ENCODE measurements at places on chromosomes 4 and X. TPM values are rescaled to one million over a fixed set of nuclear protein-coding genes. Genes with fewer than 3 reads are reported as not detected.

The CXCL1 gene
- total RNA-seq = 0.42 TPM

The LPAR4 gene
- 20.5 TPM for total RNA-seq

The DCLK2 gene
- total RNA-seq = 22.2 TPM

The HNRNPH2 gene
- total RNA-seq = 60.4 TPM

The PPBP gene
- 6.5 TPM for total RNA-seq

The ZAR1 gene
- not detected for total RNA-seq

The SLIT2 gene
- total RNA-seq = 125 TPM

The RBM46 gene
- total RNA-seq = not detected

The SRPK3 gene
- 4.3 TPM for total RNA-seq

The TLR1 gene
- total RNA-seq = 17.2 TPM

The TACR3 gene
- total RNA-seq = 7.3 TPM

The RTL3 gene
- total RNA-seq = 0.95 TPM

The LUZP4 gene
- not detected for total RNA-seq

The GIMD1 gene
- not detected for total RNA-seq

The CPZ gene
- 86.5 TPM for total RNA-seq

The ARHGAP36 gene
- total RNA-seq = 1.0 TPM

The XKRX gene
- total RNA-seq = 0.63 TPM

GRCh38 chr4:141473026-141473540 is 163.3 kb upstream of the IL15 start:
- no peak for DNase-seq

GRCh38 chr4:179755322-179755721 is 2313.1 kb upstream of the AGA start:
- no peak for DNase-seq

- DNase-seq = no peak
These were observed 1.5 kb downstream of the SASH3 start for GRCh38 chrX:129781134-129781672.

DNA sequence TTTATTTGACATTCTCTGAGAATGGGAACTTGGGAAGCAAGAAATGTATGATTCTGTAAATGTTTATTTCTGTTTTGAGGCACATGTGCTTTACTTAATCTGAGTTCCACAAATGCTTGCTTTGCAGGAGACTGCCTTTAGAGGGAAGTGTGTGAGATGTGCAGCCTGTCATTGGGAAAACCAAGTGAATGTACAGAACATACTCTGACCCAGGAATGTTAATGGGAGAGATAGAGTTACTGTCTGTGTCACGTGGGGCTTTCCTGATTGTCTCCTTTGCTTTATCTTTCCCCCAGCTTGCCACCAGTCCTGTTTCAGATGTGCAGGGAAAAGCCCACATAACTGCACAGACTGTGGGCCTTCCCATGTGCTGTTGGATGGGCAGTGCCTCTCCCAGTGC is 218.6 kb upstream of the ANXA3 start:
- DNase-seq = no peak

GRCh38 chr4:6465955-6466354 is 6.5 kb downstream of the PPP2R2C start:
- DNase-seq = no peak

GRCh38 chrX:130170752-130171445 is 863 bp upstream of the RAB33A start:
- no peak for DNase-seq

GRCh38 chrX:71224098-71224708 is 1.2 kb downstream of the GJB1 start:
- no peak for DNase-seq

DNA sequence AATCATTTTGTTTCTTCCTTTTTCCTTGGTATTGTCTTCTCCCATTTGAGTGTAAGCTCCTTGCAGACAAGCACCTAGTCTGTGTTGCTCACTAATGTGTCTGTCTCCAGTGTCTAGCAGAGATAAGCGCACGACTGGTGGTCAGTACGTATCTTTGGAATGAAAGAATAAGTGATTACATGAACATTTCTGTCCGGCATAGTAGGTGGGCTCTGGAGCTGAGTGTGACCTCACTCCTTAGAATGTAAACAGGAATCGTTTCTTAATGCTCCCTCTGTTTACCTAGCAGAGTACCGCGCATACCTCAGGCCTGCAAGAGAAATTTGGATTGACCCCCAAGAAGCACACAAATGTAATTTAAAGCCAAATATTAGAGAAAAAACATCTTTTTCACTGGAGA is 235.4 kb downstream of the MAML3 start:
- DNase-seq = no peak

DNA sequence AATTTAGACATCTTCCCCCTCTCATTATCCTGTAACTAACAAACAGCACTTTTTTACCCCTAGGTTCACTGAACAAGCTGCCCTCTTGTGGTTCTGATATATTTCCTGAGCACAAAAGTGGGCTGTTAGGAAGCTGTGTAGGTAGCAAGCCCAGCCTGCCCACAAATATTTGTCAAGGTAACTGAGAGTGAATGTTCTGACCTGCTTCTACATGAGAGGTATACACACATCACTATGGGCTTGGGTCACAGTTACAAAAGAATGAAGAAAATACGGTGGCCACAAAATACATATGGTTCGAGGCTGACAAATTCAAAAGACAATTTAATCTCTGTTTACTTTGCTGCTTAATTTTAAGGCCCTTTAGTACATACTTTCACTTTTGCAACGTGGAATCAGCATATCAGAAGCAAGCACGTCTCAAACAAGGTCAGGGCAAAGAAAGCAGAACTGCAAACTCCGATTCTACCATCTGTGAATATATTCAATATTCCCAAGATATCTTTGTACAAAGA is 78.7 kb downstream of the RBM47 start:
- peak; percentile 35 for DNase-seq

DNA sequence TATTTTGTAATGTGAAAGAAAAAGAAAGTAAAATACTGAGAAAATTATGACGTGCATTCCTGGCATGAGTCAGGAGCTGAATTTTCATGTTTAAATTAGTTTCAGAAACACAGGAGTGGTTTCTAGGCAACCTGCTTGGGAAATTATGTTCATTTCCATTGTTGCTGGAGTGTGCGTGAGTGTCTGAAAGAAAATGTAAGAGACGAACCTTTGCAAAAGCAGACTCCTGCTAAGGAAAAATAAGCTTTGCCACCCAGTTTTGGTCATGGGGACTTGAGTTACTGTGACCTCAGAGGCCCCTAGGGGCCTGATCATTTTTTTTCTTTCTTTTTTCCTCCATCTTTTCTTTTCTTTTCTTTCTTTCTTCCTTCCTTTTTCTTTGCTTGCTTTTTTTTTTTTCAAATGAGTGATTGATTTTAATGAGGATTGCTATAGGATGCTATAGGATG is 18.8 kb upstream of the CHRNA9 start:
- DNase-seq = peak; percentile 64

- DNase-seq = no peak
These were observed 6.6 kb downstream of the MGST2 start for GRCh38 chr4:139672215-139672614.

DNA sequence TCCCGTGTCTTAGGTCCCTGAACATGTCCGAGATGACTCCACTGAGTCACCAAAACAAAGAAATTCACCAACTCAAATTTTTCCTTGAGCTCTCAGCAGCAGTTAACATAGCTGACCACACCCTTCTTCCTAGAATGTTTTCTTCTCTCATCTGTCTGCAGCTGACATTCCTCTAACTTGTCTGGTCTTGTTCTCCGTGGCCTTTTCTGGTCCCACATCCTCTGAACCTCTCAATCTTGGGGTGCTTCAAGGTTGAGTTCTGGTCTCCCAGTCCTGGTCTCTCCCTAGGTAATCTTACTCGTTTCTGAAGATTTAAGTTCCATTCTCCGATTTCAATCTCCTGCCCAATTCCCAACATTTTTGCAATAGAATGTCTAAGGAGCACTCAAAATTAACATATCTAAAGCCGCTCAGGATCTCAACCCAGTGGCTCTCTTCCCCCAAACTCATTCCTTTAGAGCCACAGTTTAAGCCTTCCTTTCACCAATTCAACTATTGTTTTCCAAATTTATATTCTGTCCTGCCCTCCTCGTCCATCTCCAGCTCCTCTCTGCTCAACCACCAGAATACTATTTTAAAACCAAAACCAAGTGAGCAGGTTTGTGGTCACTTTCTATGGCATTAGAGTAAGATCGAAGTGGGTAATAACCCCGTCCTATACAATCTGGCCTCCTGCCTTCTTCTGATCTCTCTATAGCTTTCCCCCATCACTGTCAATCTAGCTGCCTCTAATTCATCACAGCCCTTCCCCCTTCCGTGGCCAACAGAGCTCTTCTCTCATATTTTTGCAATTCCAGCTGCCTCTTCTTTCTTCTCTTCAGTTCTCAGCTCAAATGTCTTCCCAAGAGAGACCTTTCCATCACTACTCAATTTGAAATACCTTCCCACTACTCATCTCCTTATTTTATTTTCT is 1.2 kb downstream of the TRIML2 start:
- no peak for DNase-seq

- no peak for DNase-seq
These were observed 49.1 kb upstream of the DYNLT3 start for GRCh38 chrX:37896511-37896890.

DNA sequence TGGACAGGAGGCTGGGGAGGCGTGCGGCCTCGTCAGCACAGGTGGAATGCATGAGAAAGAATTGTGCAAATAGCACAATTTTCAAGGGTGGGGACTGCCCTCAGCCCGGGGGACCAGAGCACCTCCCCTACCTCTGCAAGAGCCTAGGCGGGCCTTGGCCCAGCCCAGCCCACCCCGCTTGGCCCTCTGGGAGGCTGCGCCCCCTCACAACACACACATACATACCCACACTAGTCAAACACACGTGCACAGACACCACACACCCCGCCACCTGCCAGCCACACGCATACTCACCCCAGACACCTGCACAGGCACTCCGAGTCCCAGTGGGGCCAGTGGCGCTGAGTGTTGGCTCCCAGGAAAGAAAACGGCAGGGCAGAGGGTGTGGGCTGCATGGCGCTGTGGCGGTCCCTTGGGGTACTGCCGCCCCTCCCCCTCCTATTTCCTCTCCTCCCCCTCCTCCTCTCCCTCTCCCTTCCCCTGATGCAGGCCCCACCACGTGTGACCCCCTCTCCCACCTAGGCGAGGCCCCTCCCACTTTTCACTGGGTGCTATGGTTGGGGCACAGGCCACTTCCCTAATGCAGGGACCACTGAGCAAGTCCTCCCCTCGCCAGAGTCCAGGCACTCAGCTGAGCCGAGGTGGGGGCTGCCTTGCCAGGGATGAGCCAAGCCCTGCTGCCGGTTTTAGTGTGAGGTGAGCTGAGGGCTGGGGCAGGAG is 84.5 kb downstream of the FAM53A start:
- no peak for DNase-seq

- no peak for DNase-seq
These were observed 17.7 kb downstream of the AMOT start for GRCh38 chrX:112822892-112823291.

- no peak for DNase-seq
These were observed 13.2 kb upstream of the HCCS start for GRCh38 chrX:11097933-11098332.

DNA sequence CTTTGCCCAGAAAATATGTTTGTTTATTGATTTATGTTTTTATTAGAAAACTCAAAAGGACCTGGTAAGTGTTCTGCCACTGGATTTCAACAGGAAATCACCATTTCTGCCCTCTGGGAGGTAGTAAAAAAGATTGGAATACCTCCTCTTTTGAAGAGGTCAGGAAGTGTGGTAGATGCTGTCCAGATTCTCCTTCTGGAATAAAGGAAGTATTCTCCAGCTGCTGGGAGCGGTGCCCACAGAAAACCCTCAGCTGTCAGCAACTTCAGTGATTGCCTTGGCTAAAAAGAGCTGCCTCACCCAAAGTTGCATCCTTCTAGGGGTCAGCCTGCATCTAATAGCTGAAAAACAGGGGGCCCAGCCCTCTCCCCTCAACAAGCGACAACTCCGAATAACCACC is 13.8 kb upstream of the ZNF674 start:
- DNase-seq = no peak

DNA sequence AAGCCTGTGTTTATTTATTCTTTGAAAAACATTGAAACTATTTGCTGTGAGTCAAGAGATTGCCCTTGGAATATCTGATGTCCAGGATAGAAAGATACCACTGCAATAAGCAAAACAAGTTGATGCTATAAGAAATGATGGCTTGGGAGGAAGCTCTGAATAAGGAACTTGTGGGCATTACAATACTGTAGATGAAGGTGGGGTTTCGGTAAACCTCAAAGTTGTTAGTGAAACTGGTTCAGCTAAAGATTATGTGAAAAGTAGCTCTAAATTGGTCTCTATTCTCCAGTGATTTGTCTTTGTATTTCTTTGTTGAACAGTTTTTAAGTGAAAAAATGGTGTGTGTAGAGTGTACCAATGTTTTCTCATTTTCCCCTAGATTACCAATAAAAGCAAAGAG is 128.7 kb downstream of the AKAP4 start:
- DNase-seq = no peak

DNA sequence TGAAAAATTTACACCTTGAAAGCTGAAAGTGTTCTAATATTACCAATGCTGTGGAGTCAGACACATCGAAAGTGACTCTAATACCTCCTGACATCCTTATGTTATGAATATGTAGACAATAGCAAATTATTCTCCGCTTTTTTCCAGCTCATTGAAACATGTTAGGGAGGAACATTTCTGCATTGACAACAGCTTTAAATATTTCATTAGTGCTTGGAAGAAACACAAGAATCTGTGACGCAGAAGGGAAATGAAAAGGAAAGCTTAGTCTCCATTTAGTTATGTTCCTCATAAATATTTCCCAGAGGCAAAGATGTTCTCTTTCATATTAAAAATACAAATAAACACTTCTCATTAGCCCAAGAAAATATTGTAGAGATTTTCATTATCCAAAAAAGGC is 55.8 kb upstream of the CD99 start:
- DNase-seq = no peak
